ENCODE measurements at places on chromosomes 5 and 9.

DNA sequence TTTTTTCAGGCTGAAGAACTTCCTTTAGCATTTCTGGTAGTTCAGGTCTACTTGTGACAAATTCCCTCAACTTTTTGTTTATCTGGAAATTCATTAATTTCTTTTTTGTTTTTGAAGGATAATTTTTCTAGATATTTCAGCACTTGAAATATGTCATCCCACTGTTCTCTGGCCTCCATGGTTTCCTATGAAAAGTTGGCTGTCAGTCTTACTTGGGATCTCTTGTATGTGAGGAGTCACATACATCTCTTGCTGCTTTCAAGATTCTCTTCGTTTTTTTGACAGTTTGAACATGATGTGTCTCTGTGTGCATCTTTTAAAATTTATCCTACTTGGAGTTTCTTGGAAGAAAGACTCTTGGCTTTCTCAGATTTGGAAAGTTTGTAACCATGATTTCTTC, 79.5 kb downstream of the RIC1 start:
- no peak for DNase-seq

GRCh38 chr5:162214551-162214950, 147.0 kb downstream of the GABRG2 start:
- no peak for DNase-seq

- no peak for DNase-seq
These were observed 68.3 kb upstream of the ZSWIM6 start for GRCh38 chr5:61263561-61264272.

- no peak for DNase-seq
These were observed 26.6 kb downstream of the ADCY2 start for GRCh38 chr5:7422316-7423106.

- DNase-seq, result no peak
These were observed 251.8 kb downstream of the NNT start for GRCh38 chr5:43854697-43855292.
